Testis (tissue), 5 donors: ENCODE measurements at places on chromosomes 11 and 22. TPM values are rescaled to one million over a fixed set of nuclear protein-coding genes. Genes with fewer than 3 reads are reported as not detected.

Gene DDI1
- total RNA-seq, result 17.8 TPM

Gene OR5AK2
- total RNA-seq, result not detected

Gene SLC1A2
- total RNA-seq, result 0.74 TPM

Gene CPT1B
- total RNA-seq, result 103 TPM
